ENCODE measurements at places on chromosomes 2 and 18. TPM values are rescaled to one million over a fixed set of nuclear protein-coding genes. Genes with fewer than 3 reads are reported as not detected.

DNA sequence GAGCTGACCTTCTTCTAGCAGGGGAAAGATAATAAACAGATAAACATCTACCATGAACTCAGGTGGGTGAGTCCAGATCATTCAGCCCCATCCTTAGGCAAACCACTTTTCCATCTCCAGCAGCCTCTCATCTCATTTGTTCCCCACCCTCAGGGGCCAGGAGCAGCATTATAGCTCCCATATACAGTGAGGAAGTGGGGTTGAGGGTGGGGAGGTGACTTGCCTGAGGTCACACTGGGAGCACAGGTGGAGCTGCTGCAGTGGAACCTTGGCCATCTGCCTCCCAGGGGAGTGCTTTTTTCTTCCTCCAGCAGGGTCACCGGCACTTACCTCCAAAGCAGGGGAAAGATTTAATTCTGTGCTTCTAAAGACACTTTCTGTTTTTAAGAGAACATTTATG is 212.5 kb upstream of the SMAD2 start:
- no peak overlapping the region for H3K4me3 ChIP-seq
- peaks cover under 1% of the 10 kb centered on the region for H3K27me3 ChIP-seq
- no peaks in the 10 kb centered on the region for H3K4me1 ChIP-seq
- no peak overlapping the region for H3K27ac ChIP-seq
- H3K36me3 ChIP-seq = no peaks in the 10 kb centered on the region

DNA sequence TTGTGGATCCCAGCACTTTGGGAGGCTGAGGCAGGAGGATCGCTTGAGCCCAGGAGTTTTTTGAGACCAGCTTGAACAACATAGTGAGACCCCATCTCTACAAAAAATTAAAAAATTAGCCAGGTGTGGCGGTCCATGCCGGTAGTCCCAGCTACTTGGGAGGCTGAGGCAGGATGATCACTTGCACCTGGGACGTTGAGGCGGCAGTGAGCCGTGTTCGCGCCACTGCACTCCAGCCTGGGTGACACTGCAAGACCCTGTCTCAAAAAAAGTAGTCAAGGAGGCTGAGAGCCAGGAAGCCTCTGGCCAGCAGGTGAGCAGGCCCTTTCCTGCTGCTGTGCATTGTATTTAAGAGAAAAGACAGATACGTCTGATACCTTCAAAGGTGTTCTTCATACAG is 11.1 kb upstream of the PROC start:
- H3K36me3 ChIP-seq = no peaks in the 10 kb centered on the region
- no peak overlapping the region for H3K4me3 ChIP-seq
- DNase-seq = no peak
- H3K27ac ChIP-seq = no peak overlapping the region
- peaks cover 9% of the 10 kb centered on the region for H3K4me1 ChIP-seq

Gene LCT
- under 0.01 TPM for total RNA-seq

GRCh38 chr2:240921995-240922244 is 15.8 kb downstream of the CROCC2 start:
- H3K4me3 ChIP-seq = no peak overlapping the region
- no peak for DNase-seq
- peak overlapping the region; percentile 100 for H3K27ac ChIP-seq
- H3K4me1 ChIP-seq = peaks cover 30% of the 10 kb centered on the region
- no peaks in the 10 kb centered on the region for H3K36me3 ChIP-seq

- H3K27ac ChIP-seq = no peak overlapping the region
- no peak for DNase-seq
- H3K36me3 ChIP-seq = no peaks in the 10 kb centered on the region
- no peak overlapping the region for H3K4me3 ChIP-seq
Measured at GRCh38 chr2:237638176-237638575, 10.8 kb downstream of the LRRFIP1 start.

- no peak overlapping the region for H3K27ac ChIP-seq
- no peak overlapping the region for H3K4me3 ChIP-seq
- DNase-seq = no peak
- no peaks in the 10 kb centered on the region for H3K36me3 ChIP-seq
- no peaks in the 10 kb centered on the region for H3K27me3 ChIP-seq
- no peaks in the 10 kb centered on the region for H3K4me1 ChIP-seq
Measured at GRCh38 chr2:168552450-168552856, 96.4 kb downstream of the CERS6 start.

Gene MYL1
- not detected for total RNA-seq

DNA sequence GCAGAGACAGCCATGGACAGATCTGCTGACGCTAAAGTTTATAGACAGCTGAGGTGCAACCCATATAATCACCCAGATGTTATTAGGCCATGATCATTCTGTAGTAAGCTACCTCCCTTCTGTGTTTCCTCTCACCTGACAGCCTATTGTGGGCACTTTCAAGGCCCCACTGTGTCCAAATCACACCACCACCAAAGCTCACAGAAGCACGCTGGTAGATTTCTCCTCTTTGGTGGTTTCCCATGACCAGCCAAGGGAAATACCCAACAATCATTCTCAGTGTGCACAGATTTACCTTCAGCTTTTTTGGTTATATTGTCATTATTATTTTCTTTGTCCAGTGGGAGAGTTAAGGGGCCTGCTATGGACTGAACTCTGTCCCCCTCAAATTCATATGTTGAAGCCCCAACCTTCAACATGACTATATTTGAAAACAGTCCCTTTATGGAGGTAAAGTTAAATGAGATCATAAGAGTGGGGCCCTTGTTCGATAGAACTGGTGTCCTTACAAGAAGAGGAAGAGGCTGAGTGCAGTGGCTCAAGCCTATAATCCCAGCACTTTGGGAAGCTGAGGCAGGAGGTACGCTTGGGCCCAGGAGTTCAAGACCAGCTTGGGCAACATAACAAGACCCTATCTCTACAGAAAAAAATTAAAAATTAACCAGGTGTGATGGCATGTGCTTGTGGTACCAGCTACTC is 74.0 kb upstream of the MSH6 start:
- no peak overlapping the region for H3K27ac ChIP-seq
- no peak overlapping the region for H3K4me3 ChIP-seq
- DNase-seq = no peak
- no peaks in the 10 kb centered on the region for H3K4me1 ChIP-seq

- H3K4me1 ChIP-seq = peaks cover 24% of the 10 kb centered on the region
- H3K4me3 ChIP-seq = no peak overlapping the region
- peak overlapping the region; percentile 72 for H3K27ac ChIP-seq
Measured at GRCh38 chr2:63790906-63791305, 50.8 kb upstream of the UGP2 start.

Gene DYNAP
- not detected for total RNA-seq

DNA sequence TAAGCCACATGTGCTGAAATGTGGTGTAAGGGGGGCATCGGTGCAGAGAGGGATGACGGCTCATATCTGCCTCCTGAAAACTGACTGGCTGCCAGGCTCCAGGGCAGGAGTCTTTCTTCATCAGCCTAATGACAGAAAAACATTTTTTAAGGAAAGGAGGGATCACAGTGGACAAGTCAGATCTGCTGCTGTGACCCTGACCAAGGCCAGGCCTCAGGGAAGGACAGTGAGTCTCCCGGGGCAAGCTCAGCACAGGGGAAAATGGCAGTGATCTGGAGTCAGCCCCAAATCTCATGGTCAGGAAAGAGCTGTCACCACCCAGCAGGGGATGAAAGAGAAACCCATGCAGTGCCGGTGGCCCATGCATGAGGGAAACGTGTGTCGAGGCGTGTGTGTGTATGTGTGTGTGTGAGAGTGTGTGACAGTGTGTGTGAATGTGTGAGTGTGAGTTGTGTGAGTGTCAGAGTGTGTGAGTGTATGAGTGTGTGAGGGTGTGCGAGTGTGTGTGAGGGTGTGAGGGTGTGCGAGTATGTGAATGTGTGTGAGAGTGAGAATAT is 134.5 kb downstream of the INHBB start:
- H3K4me1 ChIP-seq = no peaks in the 10 kb centered on the region
- H3K4me3 ChIP-seq = no peak overlapping the region
- no peaks in the 10 kb centered on the region for H3K36me3 ChIP-seq
- peaks cover 9% of the 10 kb centered on the region for H3K27me3 ChIP-seq
- H3K27ac ChIP-seq = no peak overlapping the region

DNA sequence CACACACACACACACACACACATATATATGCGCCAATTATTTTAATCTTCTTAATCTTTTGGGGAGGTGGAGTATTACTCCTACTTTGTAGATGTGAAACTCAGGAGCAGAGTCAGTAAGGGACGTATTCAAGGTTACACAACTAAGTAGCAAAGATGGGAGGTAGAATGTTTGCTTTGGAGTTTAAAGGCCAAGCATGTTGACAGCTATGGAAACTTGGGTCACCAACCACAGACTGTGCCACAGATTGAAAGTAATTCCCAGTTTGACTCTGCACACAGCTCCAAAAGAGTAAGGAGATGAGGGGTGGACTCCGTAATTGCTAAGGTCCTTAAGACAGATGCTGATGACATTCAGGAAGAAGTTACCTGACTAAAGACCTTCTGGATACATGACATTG is 124.8 kb upstream of the ITGB6 start:
- no peak overlapping the region for H3K27ac ChIP-seq
- H3K4me3 ChIP-seq = no peak overlapping the region
- DNase-seq = no peak
- no peaks in the 10 kb centered on the region for H3K36me3 ChIP-seq
- no peaks in the 10 kb centered on the region for H3K27me3 ChIP-seq

GRCh38 chr2:38380397-38381130 is 3.5 kb upstream of the ATL2 start:
- H3K4me3 ChIP-seq = no peak overlapping the region
- no peak overlapping the region for H3K27ac ChIP-seq
- no peaks in the 10 kb centered on the region for H3K36me3 ChIP-seq
- H3K27me3 ChIP-seq = no peaks in the 10 kb centered on the region
- DNase-seq = no peak

Gene ITGA4
- total RNA-seq = 57.5 TPM

Gene TUBA3E
- not detected for total RNA-seq

GRCh38 chr2:23828986-23829385 is 97.9 kb downstream of the ATAD2B start:
- H3K4me1 ChIP-seq = peaks cover 2% of the 10 kb centered on the region
- no peak overlapping the region for H3K27ac ChIP-seq
- H3K27me3 ChIP-seq = no peaks in the 10 kb centered on the region
- peak; percentile 20 for DNase-seq

- H3K27me3 ChIP-seq = no peaks in the 10 kb centered on the region
- peaks cover 3% of the 10 kb centered on the region for H3K4me1 ChIP-seq
- no peak overlapping the region for H3K4me3 ChIP-seq
- DNase-seq = no peak
Measured at GRCh38 chr2:172336681-172337080, 90.7 kb upstream of the ITGA6 start.

DNA sequence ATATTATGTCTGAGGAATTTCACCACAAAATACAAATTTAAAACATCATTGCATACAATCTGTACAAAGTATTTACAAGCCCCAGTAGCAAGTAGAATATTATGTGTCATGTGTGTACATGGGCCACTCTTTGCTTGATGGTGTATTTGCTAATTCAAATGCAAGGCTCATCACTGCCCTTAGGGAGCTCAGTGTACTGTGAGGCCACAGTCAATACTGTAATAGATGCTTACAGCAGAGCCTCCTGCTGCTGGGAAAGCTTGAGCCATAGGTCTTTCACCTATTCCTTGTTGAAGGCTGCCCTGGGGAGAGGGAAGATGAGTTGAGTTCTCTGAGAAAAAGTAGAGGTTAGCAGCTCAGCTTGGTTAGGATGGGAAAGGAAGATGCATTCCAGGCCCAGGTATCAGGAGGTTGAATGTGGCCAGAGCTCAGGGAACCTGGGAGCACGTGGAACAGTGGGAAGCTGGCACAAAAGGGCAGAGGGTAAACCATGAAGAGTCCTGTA is 189.6 kb downstream of the LRP1B start:
- no peaks in the 10 kb centered on the region for H3K4me1 ChIP-seq
- no peak overlapping the region for H3K27ac ChIP-seq
- DNase-seq = no peak

Gene TMEM178A
- total RNA-seq = 0.26 TPM

- no peaks in the 10 kb centered on the region for H3K36me3 ChIP-seq
- no peak overlapping the region for H3K4me3 ChIP-seq
- no peak for DNase-seq
- no peak overlapping the region for H3K27ac ChIP-seq
Measured at GRCh38 chr2:105822186-105822585, 77.5 kb downstream of the NCK2 start.

GRCh38 chr18:54561706-54562267 is 29.3 kb upstream of the DYNAP start:
- no peaks in the 10 kb centered on the region for H3K36me3 ChIP-seq
- H3K4me1 ChIP-seq = no peaks in the 10 kb centered on the region
- no peak overlapping the region for H3K27ac ChIP-seq
- no peak for DNase-seq

- no peak overlapping the region for H3K27ac ChIP-seq
- H3K27me3 ChIP-seq = no peaks in the 10 kb centered on the region
- H3K36me3 ChIP-seq = no peaks in the 10 kb centered on the region
- no peaks in the 10 kb centered on the region for H3K4me1 ChIP-seq
- no peak overlapping the region for H3K4me3 ChIP-seq
Measured at GRCh38 chr2:119586085-119586484, 41.8 kb downstream of the CFAP221 start.

DNA sequence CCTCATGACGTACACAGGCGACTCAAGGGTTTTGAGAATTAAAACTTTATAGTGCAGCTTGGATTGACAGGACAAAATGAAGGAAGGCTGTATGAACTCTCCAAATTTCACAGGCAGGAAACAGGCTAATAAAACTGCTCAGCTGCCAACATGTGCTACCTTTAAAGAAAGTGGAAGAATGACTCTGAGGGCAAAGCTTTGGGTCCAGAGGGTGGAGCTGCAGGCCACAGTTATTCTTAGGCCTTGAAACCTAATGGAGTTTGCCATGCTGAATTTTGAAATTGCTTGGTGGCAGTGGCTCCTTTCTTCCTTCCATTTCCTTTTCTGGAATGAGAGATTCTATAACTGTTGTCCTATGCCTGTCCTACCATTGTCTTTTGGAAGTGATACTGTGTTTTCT is 34.8 kb downstream of the HAT1 start:
- no peaks in the 10 kb centered on the region for H3K36me3 ChIP-seq
- no peak overlapping the region for H3K4me3 ChIP-seq
- peaks cover 20% of the 10 kb centered on the region for H3K4me1 ChIP-seq
- H3K27ac ChIP-seq = no peak overlapping the region

- no peak overlapping the region for H3K4me3 ChIP-seq
- no peaks in the 10 kb centered on the region for H3K27me3 ChIP-seq
- no peak overlapping the region for H3K27ac ChIP-seq
Measured at GRCh38 chr2:176662753-176663152, 393.5 kb downstream of the MTX2 start.

DNA sequence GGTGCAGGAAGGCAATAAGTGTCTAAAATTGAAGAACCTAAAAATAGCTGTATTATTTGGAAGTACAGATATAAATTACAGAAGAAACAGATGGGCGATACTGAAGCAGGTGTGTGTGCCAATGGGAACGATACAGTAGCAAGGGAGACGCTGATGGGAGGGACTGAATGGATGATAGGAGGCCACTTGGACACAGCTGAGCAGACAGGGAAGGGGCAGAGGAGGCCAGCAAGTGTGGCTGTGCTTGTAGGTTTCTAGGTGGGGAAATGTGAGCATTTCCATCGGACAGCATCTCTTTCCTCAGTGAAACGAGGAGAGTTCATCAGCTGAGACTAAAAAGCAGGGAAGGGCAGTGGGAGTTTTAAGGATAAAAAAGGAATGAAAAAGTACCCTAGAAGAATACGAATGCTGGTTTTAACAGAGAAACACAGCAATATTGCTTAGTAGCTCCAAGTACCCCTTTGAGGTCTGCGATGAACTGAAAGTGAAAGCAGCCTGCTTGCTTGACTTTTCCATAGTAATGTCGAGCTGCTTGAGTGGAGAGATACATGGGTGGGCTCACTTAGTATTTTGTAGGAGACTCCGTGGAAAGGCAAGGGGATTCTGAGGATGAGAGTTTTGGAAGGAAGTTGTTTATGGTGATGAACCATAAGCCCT is 91.7 kb upstream of the EPC2 start:
- no peak overlapping the region for H3K27ac ChIP-seq
- no peaks in the 10 kb centered on the region for H3K36me3 ChIP-seq
- no peaks in the 10 kb centered on the region for H3K4me1 ChIP-seq
- DNase-seq = no peak
- H3K27me3 ChIP-seq = no peaks in the 10 kb centered on the region

Gene ICOS
- total RNA-seq = not detected

Data from fibroblast of lung (primary cell).